ENCODE measurements at places on chromosomes 1 and 21. TPM values are rescaled to one million over a fixed set of nuclear protein-coding genes. Genes with fewer than 3 reads are reported as not detected.

The SPATA1 gene
- total RNA-seq = 0.46 TPM

The SLC5A3 gene
- 12.4 TPM for total RNA-seq

The TTC39A gene
- 0.98 TPM for total RNA-seq

The RPTN gene
- not detected for total RNA-seq

The CAPN8 gene
- not detected for total RNA-seq

The S100A9 gene
- 0.38 TPM for total RNA-seq

The TRNAU1AP gene
- 44.1 TPM for total RNA-seq

The TBX19 gene
- 0.47 TPM for total RNA-seq

The DMRTA2 gene
- not detected for total RNA-seq

The TRIM33 gene
- 33.0 TPM for total RNA-seq

The AQP10 gene
- not detected for total RNA-seq

GRCh38 chr1:156485984-156486383, 14.6 kb downstream of the MEF2D start:
- no peak for DNase-seq

GRCh38 chr1:22295856-22296255, 153.0 kb upstream of the WNT4 start:
- DNase-seq = no peak

DNA sequence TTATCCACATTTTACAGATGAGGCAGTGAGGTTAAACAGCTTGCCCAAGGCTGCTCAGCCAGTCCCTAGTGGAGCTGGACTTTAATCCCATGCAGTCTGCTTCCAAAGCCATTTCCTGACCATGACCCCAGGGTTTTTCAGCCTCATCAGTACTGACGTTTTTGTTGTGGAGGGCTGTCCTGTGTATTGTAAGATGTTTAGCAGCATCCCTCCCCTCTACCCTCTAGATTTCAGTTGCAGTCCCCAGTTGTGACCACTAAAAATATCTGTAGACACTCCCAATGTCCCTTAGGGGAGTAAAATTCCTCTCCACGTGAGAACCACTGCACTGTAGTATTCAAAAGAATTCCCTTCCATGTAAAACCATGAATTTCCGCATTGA, 30.2 kb upstream of the C1orf105 start:
- no peak for DNase-seq

- peak; percentile 31 for DNase-seq
These were observed 137.4 kb downstream of the BACH1 start for GRCh38 chr21:29436143-29436542.

- DNase-seq = no peak
These were observed 44.1 kb upstream of the DNAJC6 start for GRCh38 chr1:65265296-65265650.

- peak; percentile 1 for DNase-seq
These were observed 27.9 kb downstream of the FTCD start for GRCh38 chr21:46127239-46128105.

GRCh38 chr1:100629391-100629790, 90.2 kb upstream of the VCAM1 start:
- DNase-seq = no peak

- no peak for DNase-seq
These were observed 805 bp downstream of the ZNHIT6 start for GRCh38 chr1:85707267-85707989.

DNA sequence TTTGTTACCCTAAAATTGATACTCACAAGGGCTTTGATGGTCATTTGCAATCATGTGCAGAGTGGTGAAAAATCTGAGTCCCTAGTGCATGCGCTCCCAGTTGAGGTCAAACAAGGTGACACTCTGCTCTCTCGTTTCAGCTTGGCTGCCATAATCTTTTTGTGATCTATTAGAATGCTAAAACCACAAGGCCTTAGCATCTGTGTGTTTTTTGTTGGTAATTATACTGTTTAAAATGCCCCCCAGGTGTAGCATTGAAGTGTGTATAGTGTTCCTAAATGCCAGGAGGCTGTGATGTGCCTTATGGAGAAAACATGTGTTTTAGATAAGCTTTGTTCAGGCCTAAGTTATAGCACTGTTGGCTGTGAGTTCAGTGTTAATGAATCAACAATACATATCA, 89.3 kb downstream of the PLD5 start:
- DNase-seq = no peak

- DNase-seq = no peak
These were observed 18.1 kb upstream of the ECE1 start for GRCh38 chr1:21308330-21308729.

DNA sequence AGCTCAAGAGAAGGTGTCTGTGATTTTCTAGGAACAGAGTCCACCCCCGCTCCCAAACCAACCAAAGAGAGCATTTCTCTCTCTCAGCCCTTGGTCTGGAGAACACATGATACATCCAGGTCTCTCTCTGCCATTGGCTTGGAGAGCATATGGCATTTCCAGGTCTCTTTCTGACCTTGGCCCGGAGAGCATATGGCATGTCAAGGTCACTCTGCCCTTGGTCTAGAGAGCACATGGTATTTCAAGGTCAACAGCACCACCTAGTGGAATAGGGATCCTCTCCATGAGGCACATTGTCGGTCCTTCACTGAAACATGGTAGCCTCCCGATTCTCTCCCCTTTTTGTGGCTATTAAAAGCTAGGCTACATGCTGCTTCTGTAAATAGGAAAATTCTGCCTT, 437.7 kb upstream of the OLFM3 start:
- DNase-seq = no peak

GRCh38 chr1:32361674-32362473, 411 bp downstream of the FAM229A start:
- DNase-seq = peak; percentile 26
